Memory B cell (primary cell): ENCODE measurements at places on chromosomes 16 and 17.
A peak's percentile ranks its signal among the peaks of the same experiment; 100 is the strongest.

- DNase-seq = no peak
Observed at GRCh38 chr17:41796121-41796895, 9.8 kb upstream of the JUP start.

- DNase-seq = no peak
Observed at GRCh38 chr17:37485938-37486570, 3.6 kb upstream of the DUSP14 start.

DNA sequence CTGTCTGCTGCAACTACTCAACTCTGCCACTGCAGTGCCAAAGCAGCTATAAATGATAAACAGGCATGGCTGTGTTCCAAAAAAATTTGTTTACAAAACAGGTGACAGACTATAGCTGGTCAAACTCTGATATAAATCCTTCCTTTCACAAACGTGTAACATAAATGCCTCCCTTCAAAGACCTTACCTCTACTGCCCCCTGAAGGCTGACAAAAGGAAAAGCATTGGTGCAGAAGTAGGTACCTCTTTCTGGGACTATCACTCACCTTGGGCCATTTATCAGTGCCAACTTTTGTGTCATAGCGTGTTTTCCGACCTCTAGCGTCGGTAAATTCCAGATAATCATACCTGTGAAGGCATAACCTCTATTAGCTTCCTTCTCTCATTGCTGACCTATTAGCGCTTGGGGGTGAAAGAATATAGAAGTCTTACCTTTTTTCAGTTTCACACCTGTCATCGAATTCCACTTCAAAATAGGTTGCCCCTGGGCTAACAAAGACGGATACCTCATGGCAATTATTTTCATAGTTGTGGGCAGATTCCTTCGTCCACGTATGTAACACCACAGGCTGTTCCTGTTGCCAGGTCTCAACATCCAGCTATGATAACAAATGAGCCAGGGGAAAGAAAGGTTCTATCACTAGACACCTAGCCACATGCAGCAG, 67.9 kb downstream of the ZZEF1 start:
- DNase-seq = peak; percentile 64

- no peak for DNase-seq
Observed at GRCh38 chr16:57826052-57826451, 23.8 kb upstream of the KIFC3 start.

- DNase-seq = no peak
Observed at GRCh38 chr17:39600997-39601597, 6.6 kb downstream of the NEUROD2 start.

DNA sequence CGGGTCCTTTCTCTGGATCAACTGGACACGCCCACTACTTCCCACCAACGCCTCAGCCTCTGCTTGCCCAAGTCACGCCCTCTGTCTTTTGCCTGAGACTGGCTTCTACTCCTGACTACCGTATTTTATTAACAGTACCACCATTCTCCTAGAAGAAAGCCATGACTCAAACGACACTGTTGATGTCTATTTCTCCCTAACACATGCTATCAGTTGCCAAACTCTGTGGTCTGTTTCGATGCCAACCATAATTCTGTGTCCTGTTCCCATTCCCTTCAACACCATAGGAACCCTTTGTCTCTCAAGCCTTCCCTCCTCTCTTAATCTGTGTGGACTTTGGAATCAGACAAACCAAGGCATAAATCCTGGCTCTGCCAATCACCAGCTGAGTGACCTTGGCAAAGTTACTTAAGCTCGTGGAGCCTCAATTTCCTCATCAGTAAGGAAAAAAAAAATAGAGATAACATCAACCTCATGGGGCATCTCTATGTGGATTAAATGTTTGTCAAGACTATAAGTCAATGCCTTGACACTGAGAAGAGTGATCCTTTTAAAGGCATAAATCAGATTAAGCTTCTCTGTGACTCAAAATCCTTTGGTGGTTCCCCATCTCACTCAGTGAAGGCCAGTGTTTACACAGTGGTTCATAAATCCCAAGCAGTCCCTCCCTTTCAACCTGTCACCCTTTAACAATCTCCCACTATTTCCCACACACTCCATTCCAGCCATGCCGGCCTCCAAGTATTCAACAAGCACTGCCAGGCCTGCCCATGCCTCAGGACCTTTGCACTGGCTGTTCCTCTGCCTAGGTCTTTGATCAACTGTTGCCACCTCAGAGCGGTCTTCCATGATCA, 45.6 kb downstream of the ERN1 start:
- DNase-seq = no peak

GRCh38 chr16:10980813-10981212, 36.4 kb downstream of the CLEC16A start:
- DNase-seq = no peak

DNA sequence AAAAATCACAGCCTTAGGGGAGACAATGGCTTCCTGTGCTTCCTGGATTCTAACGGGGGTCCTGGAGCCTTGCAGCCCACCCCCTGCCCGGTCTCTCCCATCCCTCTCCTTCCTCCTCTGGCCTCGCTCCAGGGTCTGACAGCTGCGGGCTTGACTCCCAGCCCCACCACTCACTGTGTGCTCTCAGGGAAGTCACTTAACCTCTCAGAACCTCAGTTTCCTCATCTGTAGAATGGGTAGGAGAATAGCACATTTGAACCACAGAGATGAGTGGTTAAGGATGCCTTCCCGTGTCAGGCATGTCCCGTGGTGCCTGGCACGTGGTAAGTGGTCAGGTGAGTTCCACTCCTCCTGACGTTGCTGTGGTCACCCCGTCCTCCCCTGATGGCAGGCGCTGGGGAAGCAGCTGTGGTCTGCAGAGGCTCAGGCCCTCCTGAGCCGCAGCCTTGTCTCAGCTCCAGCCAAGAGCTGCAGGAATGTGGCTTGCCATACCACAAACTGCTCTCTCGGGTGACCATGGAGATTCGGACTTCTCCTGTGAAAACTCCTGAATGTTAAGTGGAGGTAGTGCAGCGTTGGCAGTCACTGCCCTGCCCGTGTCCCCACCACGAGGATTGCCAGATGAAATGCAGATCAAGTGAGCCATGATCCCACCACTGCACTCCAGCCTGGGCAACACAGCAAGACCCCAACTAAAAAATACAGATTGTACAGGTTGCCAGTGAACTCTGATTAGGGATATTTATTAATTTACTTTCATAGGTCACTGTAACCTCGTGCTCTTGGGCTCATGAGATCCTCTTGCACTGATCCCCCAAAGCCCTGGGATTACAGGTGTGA, 85.7 kb downstream of the NT5M start:
- no peak for DNase-seq

DNA sequence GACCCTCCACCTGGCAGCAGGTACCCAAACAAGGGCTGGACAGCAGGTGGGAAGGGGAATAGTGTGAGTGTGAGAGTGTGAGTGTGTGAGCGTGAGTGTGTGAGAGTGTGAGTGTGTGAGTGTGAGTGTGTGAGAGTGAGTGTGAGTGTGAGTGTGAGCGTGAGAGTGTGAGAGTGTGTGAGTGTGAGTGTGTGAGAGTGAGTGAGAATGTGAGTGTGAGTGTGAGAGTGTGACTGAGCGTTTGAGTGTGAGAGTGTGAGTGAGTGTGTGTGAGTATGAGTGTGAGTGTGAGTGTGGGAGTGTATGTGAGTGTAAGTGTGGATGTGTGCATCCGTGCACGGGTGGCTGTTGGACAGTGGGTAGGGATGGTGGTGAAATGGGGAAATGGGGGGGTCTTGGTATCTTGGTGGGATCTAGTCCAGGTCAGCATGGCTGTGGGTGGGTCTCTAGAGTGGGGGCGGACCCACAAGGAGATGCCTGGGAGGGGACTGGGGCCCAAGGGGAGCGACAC, 408 bp downstream of the ADGRG1 start:
- no peak for DNase-seq

DNA sequence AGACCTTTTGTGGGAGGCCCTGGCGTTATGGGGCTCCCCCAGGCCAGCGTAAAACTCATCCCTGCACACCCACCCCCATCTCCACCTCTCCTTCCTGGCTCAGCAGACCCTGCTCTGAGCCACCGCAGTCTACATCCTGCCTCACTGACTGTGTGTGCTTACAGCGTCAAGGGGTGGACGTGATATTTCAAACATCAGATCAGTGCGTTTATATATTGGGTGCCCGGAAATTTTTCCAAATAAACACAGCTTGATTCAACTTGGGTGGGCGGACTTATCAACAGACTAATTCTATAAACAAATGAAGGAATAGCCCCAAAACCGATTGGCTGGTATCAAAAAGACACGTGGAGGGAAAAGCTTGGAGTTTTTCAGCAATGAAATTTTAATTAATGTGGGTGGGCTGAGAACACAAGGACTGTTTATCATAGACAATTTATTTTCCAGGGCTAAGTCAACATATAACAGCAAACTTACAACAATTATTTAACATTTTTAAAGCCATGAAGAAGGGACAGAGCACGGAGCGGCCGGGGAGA, at the start of gene FOXL1:
Gene FOXL1 (plus strand): TSS at position 489 of the 539 bp plus-strand sequence. CDS start 175 bp downstream, outside the sequence.
- no peak for DNase-seq

- no peak for DNase-seq
Observed at GRCh38 chr17:40952661-40953060, 14.1 kb downstream of the KRT39 start.
